ENCODE measurements at places on chromosomes 16 and 17.

- no peak for DNase-seq
Measured at GRCh38 chr17:5823219-5823618, 238.9 kb upstream of the NLRP1 start.

DNA sequence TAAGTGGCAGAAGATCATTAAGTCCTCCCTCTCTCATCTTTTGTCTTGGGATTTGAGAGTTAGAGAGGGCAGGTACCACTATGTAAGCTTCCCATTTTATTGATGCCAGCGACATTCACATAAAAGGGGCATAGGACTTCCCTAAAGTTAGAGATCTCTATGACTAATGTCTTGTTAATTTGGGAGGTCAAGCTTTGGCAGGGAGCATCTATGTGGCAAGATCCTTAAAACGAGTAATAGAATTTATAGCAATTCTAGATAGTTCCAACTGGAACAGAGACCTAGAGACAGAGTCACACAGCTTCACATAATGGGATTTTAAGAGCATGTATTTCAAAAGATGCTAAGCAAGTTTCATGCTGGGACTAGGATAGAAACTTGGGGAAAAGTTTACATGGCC lies 308.0 kb downstream of the MAP2K6 start:
- DNase-seq: no peak

- no peak for DNase-seq
Measured at GRCh38 chr17:15944759-15945526, at the start of gene ADORA2B. TSS of gene ADORA2B (plus strand) at chr17:15945130. CDS start at chr17:15945249, 119 bp downstream.

- DNase-seq: no peak
Measured at GRCh38 chr16:11009027-11009755, 64.8 kb downstream of the CLEC16A start.

DNA sequence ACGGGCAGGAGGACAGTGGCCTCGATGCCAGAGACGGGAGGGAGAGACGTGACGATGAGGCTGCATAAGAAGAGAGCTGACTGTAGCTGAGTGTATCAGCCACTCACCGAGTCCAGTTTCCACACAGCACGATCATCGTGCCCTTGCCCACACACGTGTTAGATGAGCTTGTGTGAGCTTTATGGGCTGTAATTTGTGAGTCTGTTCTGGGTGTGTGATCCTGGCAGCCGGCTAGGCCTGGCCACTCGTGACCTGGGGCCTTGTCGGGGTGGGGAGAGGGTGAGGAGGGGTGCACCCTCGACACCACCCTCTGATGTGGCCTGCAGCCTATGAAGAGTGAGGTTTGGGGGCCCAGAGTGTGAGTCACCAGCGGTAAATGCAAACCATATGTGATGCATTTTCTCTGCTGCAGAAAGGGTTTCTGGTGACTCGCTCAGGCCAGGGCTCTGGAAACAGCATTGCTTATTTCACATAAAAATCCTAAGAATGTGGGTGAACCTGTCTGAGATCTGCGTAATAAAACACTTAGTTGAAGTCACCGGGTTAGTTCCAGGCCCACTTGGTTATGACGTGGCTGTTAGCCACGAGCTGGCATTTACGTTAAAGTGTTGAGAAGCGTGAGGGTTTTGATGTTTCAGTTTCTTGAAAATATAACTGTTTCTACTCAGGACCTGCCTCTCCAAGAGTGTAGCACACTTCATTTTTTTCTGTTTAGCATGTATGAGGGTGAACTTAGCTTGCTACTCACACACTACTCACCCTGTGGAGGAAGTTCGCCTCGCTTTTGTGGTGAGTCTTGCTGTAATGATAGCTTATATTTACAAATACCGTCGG lies 4.2 kb downstream of the METRNL start:
- DNase-seq: peak; percentile 41

DNA sequence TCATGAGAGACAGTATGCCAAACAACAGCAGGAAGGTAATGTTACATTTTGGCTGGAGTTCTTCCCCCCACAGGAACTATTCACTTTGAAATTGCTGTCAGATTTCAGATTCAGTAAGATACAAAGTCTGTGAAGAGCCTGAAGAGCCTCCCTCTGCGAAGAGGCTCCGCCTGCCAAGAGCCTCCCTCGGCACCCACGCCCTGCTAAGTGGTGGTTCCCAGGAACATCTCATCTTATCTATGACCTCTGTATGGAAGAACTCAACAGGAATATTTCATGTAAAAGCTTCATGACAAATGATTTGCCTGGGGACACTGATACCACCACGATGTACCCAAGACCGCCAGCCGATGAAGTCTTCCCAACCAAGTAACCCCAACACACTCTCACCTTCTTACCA lies 3.2 kb downstream of the ZC3H7A start:
- DNase-seq: no peak

DNA sequence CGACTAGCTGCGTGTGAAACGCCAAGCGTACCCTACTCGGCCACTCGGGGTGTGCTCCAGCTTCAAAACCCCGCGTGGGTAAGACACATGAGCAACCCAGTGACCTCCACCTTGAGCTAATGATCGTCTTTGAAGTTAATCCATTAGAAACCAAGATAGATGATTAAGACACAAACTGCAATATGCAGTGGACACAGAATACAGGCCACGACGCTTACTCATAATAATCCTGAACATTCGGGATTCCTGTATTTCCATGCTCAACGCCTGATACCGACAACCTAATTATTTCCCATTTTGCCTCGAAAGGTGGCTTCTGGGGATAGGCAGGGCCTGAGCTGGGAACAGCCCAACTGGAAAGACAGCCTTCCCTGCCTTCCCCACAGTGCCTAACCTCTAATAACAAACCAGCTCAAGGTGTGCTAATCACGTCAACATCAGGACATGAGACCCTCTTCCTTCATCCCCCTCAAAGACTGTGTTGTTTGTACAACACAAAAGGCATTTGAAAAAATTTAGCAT lies 504 bp upstream of the COPRS start:
- no peak for DNase-seq

GRCh38 chr16:534135-534534 lies 6.6 kb downstream of the CAPN15 start:
- no peak for DNase-seq

GRCh38 chr17:42586514-42587230 lies 9.1 kb upstream of the PSMC3IP start:
- no peak for DNase-seq

DNA sequence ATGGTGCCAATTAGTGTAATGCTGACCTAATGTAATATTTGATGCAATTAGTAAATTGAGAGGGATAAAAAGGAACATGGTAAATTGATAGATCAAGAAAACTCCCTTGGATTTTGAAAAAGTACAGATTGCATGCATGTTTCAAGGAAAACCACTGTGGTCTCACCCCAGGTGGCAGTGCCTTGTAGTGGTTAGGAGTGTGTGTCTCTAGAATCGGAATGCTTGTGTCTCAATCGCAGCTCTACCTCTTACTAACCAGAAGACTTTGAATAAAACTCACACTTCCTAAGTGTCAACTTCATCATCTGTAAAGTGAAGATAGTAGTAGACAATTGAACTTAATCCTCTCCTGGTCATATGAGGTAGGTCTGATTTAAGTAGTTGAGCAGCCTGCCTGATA lies 128.9 kb upstream of the GOT2 start:
- DNase-seq: no peak

DNA sequence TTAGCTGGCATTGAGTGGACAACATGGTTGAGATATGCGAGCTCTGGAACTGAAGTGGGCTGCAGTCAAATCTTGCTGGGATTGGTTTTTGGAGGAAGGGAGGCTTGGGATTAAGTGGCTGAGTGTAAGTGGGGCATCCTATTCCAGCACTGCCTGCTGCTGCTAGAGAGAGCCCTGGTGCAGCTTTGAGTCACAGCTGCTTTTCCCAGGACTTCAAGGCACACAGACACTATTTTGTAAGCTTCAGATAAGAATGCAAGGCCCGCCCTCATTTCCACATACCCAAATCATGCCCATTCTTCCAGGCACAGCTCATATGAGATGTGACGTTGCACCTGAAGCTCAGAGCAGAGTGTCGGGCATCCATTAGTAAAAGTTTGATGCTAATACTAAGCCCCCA lies 10.2 kb upstream of the MAF start:
- no peak for DNase-seq

DNA sequence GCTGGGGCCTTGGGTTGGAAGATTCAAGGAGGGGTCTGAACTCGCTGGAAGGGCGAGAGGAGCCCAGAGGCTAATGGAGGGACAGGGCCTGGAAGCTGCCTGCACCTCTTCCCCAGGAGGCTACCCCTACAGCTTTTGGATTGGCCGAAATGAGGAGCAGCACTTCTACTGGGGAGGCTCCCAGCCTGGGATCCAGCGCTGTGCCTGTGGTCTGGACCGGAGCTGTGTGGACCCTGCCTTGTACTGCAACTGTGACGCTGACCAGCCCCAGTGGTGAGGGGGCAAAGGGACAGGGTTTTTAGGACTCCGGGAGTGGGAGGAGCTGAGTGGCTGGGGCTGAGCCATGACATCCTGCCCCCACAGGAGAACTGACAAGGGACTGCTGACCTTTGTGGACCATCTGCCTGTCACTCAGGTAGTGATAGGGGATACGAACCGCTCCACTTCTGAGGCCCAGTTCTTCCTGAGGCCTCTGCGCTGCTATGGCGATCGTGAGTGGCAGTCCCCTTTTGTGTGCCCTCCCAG lies 8.8 kb downstream of the CNTNAP1 start:
- no peak for DNase-seq

DNA sequence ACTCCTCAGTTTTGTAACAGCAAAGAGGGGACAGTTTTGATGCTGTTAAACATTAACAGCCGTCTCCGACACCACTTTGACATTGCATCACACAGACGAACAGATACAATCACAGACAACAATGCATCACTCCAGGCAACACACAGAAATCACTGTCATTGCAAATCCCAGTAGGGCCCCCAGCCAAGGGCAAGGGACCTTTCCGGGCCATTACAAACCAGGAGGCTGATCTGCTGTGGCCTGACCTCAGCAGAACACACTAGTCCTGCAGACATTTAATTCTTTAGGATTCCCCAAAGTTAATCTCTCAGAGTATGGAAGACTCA lies 136.2 kb upstream of the RCVRN start:
- no peak for DNase-seq

- DNase-seq: no peak
Measured at GRCh38 chr17:17504341-17505140, 8.3 kb upstream of the RASD1 start.

GRCh38 chr16:80198311-80199299 lies 342.2 kb upstream of the DYNLRB2 start:
- DNase-seq: no peak

DNA sequence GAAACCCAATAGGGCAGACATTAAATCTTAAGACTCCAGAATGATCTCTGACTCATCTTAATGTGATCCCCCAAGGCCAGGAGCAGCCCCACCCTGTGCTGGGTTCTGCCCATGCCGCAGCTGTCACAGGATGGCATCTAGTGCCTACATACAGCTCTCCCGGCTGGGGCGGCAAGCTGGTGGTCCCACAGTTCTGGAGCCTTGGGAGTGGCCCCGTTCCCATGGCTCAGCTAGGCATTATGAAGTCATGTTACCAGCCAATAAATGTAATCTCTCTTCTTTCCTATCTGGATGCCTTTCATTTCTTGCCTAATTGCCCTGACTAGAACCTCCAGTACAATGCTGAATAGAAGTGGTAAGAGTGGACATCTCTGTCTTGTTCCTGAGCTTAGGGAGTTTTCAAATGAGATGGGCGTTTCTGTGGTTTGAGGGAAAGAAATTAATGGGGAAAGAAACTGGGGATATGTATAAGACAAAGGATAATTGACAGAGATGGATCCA lies 95.7 kb upstream of the DNAH17 start:
- no peak for DNase-seq

GRCh38 chr17:14733376-14733775 lies 432.5 kb downstream of the HS3ST3B1 start:
- no peak for DNase-seq

GRCh38 chr17:57556977-57557376 lies 188.1 kb downstream of the CCDC182 start:
- DNase-seq: no peak

DNA sequence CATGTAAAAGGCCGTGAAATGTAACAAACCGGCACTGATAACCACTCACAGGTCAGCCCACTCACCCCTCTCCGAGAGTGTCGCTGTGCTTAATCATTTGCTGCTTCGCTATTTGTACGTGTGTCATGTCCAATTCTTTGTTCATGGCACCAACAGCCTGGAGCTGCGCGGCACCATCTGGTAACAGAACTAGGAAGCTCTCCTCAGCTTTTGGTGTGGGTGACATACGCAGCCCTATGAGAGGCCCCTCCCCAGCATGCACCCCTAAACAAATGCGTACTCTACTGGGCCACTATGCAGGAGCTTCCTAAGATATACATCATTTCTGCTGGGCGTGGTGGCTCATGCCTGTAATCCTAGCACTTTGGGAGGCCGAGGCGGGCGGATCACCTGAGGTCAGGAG lies 2.3 kb upstream of the PECAM1 start:
- DNase-seq: no peak

GRCh38 chr17:62660629-62661118 lies 33.2 kb downstream of the MRC2 start:
- no peak for DNase-seq

DNA sequence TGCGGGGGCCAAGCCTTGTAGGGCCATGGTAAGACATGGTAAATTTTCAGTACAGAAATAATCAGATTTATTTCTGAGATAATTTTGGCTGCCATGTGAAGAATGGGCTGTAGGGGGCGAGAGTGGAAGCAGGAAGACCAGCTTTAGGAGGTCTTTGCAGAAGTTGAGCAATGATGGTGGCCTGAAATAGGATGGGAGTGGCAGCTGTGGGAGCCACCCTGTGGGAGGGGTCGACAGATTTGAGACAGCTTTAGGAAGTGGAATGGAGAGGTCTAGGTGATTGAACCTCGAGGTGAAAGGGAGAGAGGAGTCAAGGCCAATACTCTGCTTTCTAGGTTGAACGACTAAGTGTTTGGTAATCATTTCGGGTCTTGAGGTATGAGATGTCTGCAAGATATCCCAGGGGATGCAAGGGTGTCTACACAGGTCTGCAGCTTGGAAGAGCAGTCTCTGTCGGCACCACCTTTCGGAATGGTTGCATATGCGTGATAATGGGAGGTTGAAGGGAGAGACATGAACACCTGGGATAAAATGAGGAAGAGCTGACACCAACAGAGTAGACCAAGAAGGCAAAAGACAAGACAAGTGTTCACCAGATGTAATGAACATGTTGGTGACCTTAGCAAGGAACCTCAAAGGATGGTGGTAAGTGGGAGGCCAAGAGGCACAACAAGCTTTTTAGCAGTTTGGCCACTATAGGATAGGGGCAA lies 4.2 kb upstream of the ATXN7L3 start:
- DNase-seq: no peak

Data from stimulated activated CD8-positive, alpha-beta memory T cell treated with anti-CD3 and anti-CD28 coated beads, Interleukin-4, amount 100 ng/mL, for 1 hour (primary cell).